Right lobe of liver (tissue), 6 donors: ENCODE measurements at places on chromosomes 7 and 10. TPM values are rescaled to one million over a fixed set of nuclear protein-coding genes. Genes with fewer than 3 reads are reported as not detected.

Gene PON1
- total RNA-seq: 538 TPM

Gene MUC12
- total RNA-seq: not detected

Gene EBLN1
- total RNA-seq: not detected

Gene SPRN
- total RNA-seq: 10.8 TPM

Gene LRRC18
- total RNA-seq: not detected

Gene LDB3
- 0.07 TPM for total RNA-seq

Gene TAS2R3
- 0.50 TPM for total RNA-seq

Gene ZNF467
- total RNA-seq: 5.3 TPM

Gene WEE2
- total RNA-seq: not detected

Gene DLG5
- total RNA-seq: 7.0 TPM

Gene SPDYE1
- not detected for total RNA-seq

Gene NCF1
- 0.74 TPM for total RNA-seq

Gene MSMB
- total RNA-seq: not detected

Gene UNCX
- total RNA-seq: not detected
